ENCODE measurements at places on chromosomes 2 and 18. TPM values are rescaled to one million over a fixed set of nuclear protein-coding genes. Genes with fewer than 3 reads are reported as not detected.

The DSEL gene
- 0.10 TPM for total RNA-seq

- peaks cover 35% of the 10 kb centered on the region for H3K36me3 ChIP-seq
- H3K4me1 ChIP-seq, result peaks cover 34% of the 10 kb centered on the region
- no peaks in the 10 kb centered on the region for H3K27me3 ChIP-seq
- H3K27ac ChIP-seq, result peak overlapping the region; percentile 92
- DNase-seq, result no peak
These were observed 288 bp upstream of the RDH14 start for GRCh38 chr2:18560797-18561085.

The PRSS56 gene
- total RNA-seq, result not detected

The SLC23A3 gene
- 2.3 TPM for total RNA-seq

DNA sequence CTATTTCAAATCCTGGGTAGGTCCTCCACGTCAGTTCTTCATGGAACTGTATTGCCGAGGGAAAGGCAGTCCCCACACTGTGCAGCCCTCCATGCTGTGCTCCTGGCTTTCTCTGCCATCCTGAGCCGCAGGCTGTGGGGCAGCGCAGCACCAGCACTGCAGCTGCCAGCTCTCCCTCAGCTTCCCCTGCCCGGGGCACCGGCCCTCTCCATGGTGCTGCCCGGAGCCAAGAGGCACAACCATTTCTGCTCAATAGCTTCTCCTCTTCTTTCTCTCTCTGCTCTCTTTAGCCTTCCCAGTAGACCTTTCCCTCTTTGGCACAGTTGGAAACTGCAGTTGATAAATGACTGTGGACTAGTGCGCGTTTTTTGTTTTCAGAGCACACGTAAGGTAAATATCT is 12.1 kb downstream of the ANKRD23 start:
- no peak overlapping the region for H3K4me3 ChIP-seq
- DNase-seq, result no peak
- peaks cover 3% of the 10 kb centered on the region for H3K4me1 ChIP-seq
- peaks cover 46% of the 10 kb centered on the region for H3K36me3 ChIP-seq
- H3K27ac ChIP-seq, result peak overlapping the region; percentile 1

GRCh38 chr18:76980663-76981395 is 151.8 kb downstream of the MBP start:
- H3K4me1 ChIP-seq, result peaks cover 4% of the 10 kb centered on the region
- H3K27me3 ChIP-seq, result no peaks in the 10 kb centered on the region
- no peak overlapping the region for H3K4me3 ChIP-seq
- DNase-seq, result no peak

- H3K36me3 ChIP-seq, result no peaks in the 10 kb centered on the region
- no peak for DNase-seq
- no peaks in the 10 kb centered on the region for H3K4me1 ChIP-seq
- H3K27ac ChIP-seq, result no peak overlapping the region
- no peak overlapping the region for H3K4me3 ChIP-seq
These were observed 462 bp upstream of the CIDEA start for GRCh38 chr18:12253663-12254135.

The NEU2 gene
- not detected for total RNA-seq

- no peak for DNase-seq
- no peaks in the 10 kb centered on the region for H3K36me3 ChIP-seq
- H3K27me3 ChIP-seq, result peaks cover 3% of the 10 kb centered on the region
These were observed 458.7 kb downstream of the RNF144A start for GRCh38 chr2:7375901-7376300.

The COL6A3 gene
- total RNA-seq, result 0.92 TPM

GRCh38 chr2:181374781-181375675 is 82.2 kb upstream of the ITGA4 start:
- no peaks in the 10 kb centered on the region for H3K27me3 ChIP-seq
- no peak for DNase-seq

DNA sequence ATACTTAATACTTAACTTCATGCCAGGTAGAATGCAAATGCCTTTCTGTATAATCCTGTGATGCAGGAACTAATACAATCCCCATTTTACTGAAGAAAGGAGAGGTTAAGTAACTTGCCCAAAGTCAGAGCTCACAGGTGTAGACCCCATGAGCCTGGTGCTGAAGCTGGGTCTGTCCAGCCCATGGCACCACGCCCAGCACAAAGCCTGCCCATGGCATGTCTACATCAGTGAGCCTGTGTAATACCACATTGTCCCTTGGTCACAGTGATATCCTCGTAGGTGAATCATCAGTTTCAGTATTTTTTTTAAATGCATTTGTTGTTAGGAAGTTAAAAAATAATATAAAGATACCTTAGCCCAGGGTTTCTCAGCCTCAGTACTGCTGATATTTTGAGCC is 69.9 kb upstream of the MCFD2 start:
- H3K27me3 ChIP-seq, result no peaks in the 10 kb centered on the region
- H3K4me1 ChIP-seq, result peaks cover 68% of the 10 kb centered on the region
- peak overlapping the region; percentile 95 for H3K27ac ChIP-seq
- peaks cover 24% of the 10 kb centered on the region for H3K36me3 ChIP-seq

The TNFAIP6 gene
- not detected for total RNA-seq

The CCDC141 gene
- 10.8 TPM for total RNA-seq

DNA sequence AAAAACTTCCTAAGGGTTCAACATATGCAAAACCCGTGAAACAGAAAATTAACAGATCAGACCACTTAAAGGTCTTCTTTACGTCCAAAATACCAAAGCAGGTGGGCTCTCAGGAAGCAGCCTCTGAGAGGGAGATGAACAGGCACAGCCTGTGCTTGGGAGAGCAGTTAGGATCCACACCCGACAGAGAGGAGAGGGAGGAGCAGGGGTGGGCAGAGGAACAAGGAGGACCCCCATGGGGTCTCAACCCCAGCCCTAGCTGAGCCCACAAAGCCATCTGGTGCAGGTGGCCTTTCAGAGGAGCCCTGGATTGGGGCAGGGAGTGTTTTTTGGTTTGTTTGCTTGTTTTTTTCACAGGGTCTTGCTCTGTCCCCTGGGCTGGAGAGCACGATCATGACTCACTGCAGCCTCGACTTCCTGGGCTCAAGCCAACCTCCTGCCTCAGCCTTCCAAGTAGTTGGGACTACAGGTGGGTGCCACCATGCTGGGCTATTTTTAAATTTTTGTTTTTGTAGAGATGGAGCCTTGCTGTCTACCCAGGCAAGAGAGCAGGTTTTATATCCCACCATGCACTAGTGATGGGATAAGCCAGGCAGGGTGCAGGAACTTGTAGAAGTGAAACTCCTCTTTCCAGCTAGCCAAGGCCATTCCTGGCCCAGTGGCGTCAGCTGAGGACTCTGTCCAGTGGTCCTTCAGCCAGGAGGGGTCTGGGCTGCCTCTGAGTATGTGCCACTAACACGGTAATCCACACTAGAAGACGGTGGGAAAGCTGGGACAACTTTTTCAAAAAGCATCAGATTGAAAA is 154.1 kb upstream of the HDAC4 start:
- no peak overlapping the region for H3K27ac ChIP-seq
- no peak overlapping the region for H3K4me3 ChIP-seq
- no peaks in the 10 kb centered on the region for H3K36me3 ChIP-seq
- no peak for DNase-seq
- peaks cover 14% of the 10 kb centered on the region for H3K4me1 ChIP-seq

The STAMBP gene
- total RNA-seq, result 38.4 TPM

GRCh38 chr18:34837769-34838272 is 127.7 kb downstream of the DTNA start:
- peaks cover 4% of the 10 kb centered on the region for H3K36me3 ChIP-seq
- no peaks in the 10 kb centered on the region for H3K27me3 ChIP-seq
- DNase-seq, result no peak
- H3K27ac ChIP-seq, result no peak overlapping the region

DNA sequence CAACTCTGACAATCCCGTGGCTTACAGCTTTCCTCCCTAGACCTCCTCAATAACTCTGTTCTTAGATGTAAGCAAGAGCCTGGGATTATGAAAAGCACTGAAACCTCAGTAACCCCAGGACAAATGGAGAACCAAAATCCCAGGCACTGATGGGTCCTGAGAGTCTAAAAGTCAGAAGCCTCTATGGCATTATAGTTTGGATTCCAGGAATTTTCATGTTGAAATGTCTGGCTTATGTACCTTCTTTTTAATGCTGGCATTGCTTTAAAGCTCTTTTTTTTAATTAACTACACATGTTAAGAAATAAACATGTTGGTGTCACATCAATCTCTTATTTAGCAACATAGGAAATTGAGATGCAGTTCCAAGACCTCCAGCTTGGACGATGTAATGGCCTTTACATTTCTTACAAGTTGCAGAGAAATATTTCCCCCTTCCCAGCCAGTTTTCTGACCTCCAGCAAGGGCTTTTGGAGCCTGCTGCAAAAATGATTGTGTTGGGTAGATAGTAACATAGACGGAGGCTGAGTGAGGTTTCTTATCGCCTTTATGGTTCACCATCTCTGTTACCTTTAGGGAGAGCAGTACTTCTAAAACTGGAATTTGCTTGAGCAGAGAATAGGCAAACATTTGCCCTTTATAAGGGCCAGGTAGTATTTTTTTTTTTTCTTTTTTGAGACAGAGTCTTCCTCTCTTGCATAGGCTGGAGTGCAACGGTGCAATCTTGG is 84.8 kb upstream of the RASGRP3 start:
- DNase-seq, result no peak
- H3K36me3 ChIP-seq, result no peaks in the 10 kb centered on the region
- H3K27ac ChIP-seq, result no peak overlapping the region
- peaks cover 4% of the 10 kb centered on the region for H3K27me3 ChIP-seq
- H3K4me3 ChIP-seq, result no peak overlapping the region

The CYP26B1 gene
- total RNA-seq, result not detected

- peaks cover 9% of the 10 kb centered on the region for H3K4me1 ChIP-seq
- no peak overlapping the region for H3K27ac ChIP-seq
- H3K27me3 ChIP-seq, result no peaks in the 10 kb centered on the region
- DNase-seq, result no peak
- no peak overlapping the region for H3K4me3 ChIP-seq
These were observed 32.1 kb upstream of the LCLAT1 start for GRCh38 chr2:30414961-30415360.

- peaks cover 52% of the 10 kb centered on the region for H3K27me3 ChIP-seq
- H3K4me1 ChIP-seq, result peaks cover 40% of the 10 kb centered on the region
- H3K27ac ChIP-seq, result peak overlapping the region; percentile 74
- H3K4me3 ChIP-seq, result peak overlapping the region; percentile 82
- no peaks in the 10 kb centered on the region for H3K36me3 ChIP-seq
These were observed 1.3 kb upstream of the LRP2 start for GRCh38 chr2:169363560-169364150.

DNA sequence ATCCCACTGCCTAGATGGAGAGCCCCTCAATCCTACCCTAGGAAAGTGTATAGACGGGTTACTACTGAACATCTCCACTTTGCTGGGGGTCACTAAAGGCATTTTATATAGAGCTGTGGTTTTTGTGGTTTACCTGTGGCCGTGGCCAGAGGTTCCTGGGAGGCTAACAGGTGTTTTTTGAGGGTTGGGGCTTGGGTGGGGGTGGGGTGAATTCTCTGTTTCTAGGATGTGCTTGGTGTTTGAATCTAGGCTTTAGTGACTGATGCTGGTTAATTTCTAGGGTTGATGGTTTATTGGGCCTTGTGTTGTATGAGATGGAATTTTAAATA is 7.7 kb downstream of the HOXD8 start:
- H3K4me3 ChIP-seq, result no peak overlapping the region
- DNase-seq, result no peak
- H3K27me3 ChIP-seq, result peaks cover 87% of the 10 kb centered on the region
- peak overlapping the region; percentile 5 for H3K27ac ChIP-seq

- H3K36me3 ChIP-seq, result no peaks in the 10 kb centered on the region
- peaks cover 10% of the 10 kb centered on the region for H3K27me3 ChIP-seq
- H3K4me1 ChIP-seq, result no peaks in the 10 kb centered on the region
- no peak overlapping the region for H3K4me3 ChIP-seq
- DNase-seq, result no peak
- no peak overlapping the region for H3K27ac ChIP-seq
These were observed 10.9 kb downstream of the TBC1D8 start for GRCh38 chr2:101140237-101140636.

GRCh38 chr2:17858064-17858463 is 20.4 kb upstream of the KCNS3 start:
- no peak for DNase-seq
- no peak overlapping the region for H3K27ac ChIP-seq
- H3K4me1 ChIP-seq, result no peaks in the 10 kb centered on the region
- no peak overlapping the region for H3K4me3 ChIP-seq
- H3K36me3 ChIP-seq, result no peaks in the 10 kb centered on the region

The PID1 gene
- not detected for total RNA-seq

GRCh38 chr2:138522556-138522955 is 21.0 kb downstream of the SPOPL start:
- peaks cover 10% of the 10 kb centered on the region for H3K4me1 ChIP-seq
- peaks cover 27% of the 10 kb centered on the region for H3K36me3 ChIP-seq
- no peaks in the 10 kb centered on the region for H3K27me3 ChIP-seq
- H3K27ac ChIP-seq, result no peak overlapping the region
- DNase-seq, result no peak

DNA sequence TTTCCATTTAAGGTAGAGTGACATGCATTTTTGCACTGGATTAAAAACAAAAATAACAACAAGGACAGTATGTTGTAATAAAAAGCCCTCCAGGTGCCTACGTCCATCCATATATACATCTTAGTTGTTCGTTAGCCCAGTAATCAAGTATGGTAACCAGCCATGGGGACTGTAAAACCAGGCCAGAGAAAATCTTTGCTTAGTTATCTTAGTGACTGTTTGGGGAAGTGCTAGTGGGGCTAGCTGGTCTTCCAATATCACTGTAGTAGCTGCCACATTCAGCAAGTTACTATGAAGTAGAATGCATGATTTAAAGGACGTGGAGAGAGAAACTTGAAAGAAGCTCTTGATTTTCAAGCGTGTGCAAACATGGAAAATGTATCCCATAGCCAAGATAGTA is 95.9 kb upstream of the STON1 start:
- H3K36me3 ChIP-seq, result no peaks in the 10 kb centered on the region
- no peak for DNase-seq
- H3K27me3 ChIP-seq, result peaks cover 11% of the 10 kb centered on the region
- H3K4me1 ChIP-seq, result peaks cover 2% of the 10 kb centered on the region
- no peak overlapping the region for H3K27ac ChIP-seq

GRCh38 chr2:127014630-127015029 is 92.3 kb downstream of the BIN1 start:
- peaks cover 34% of the 10 kb centered on the region for H3K27me3 ChIP-seq
- no peaks in the 10 kb centered on the region for H3K4me1 ChIP-seq
- H3K27ac ChIP-seq, result no peak overlapping the region
- no peak overlapping the region for H3K4me3 ChIP-seq
- H3K36me3 ChIP-seq, result no peaks in the 10 kb centered on the region

The KIF5C gene
- 6.1 TPM for total RNA-seq

DNA sequence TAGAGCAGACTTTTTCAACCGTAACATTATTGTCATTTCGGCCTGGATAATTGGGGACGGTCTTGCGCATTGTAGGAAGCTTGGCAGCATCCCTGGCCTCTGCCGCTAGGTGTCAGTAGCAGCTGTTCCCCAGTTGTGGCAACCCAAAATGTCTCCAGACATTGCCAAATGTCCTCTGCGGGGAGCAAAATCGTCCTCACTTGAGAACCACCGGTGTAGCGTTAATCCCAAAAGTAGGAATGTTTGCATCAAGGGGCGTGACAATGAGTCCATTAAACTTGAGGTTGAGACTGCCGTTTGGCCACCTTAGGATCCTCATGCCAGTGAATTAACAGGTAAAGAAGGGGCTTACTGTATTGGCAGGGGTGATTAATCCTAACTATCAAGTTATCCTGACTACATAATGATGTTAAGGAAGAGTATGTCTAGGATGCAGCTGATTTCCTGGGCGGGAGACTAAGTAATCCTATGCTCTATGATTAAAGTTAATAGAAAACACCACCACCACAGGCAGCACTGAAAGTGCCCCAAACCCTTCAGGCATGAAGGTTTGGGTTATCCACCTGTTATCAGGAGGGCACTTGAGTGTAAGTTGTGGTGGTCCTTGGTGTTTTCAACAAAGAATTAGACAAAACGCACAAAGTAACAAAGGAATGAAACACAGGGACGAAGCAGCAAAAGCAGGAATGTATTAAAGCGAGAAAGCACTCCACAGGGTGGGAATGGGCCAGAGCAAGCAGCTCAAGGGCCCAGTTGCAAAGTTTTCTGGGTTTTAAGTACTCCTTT is 4.9 kb upstream of the ZC3H8 start:
- H3K4me1 ChIP-seq, result peaks cover 16% of the 10 kb centered on the region
- DNase-seq, result peak; percentile 89
- H3K27me3 ChIP-seq, result peaks cover 3% of the 10 kb centered on the region
- H3K4me3 ChIP-seq, result no peak overlapping the region

Measured in activated CD4-positive, alpha-beta T cell treated with anti-CD3 and anti-CD28 coated beads, Interleukin-2, amount 10 ng/mL, durations not matched to agents 7 days and 5 days (primary cell).